ENCODE measurements at places on chromosomes 12 and 14.

- H3K36me3 ChIP-seq = no peaks in the 10 kb centered on the region
- H3K27me3 ChIP-seq = no peaks in the 10 kb centered on the region
- H3K4me1 ChIP-seq = peaks cover 3% of the 10 kb centered on the region
- no peak overlapping the region for H3K4me3 ChIP-seq
- no peak overlapping the region for H3K27ac ChIP-seq
- DNase-seq = no peak
These were observed 229.6 kb upstream of the EGLN3 start for GRCh38 chr14:34180434-34180833.

DNA sequence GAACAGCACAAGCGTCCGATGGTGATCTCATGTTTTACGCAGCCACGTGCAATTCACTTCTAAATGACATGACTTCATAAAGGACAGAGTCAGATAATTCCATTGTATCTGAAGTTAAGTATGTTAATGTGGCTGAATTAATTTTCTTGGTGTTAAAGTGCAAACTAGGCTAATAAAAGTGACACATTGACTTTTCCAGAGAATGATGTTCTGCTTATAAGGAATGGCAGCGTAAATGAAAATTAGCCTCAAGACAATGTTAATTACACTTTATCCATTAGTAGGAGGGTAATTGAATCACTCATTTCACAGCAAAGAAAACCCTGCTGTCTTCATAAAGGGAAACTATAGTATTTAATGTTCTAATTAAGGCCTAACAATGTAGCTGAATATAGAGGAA is 426.5 kb downstream of the GLT1D1 start:
- no peak overlapping the region for H3K4me3 ChIP-seq
- H3K4me1 ChIP-seq = peaks cover 2% of the 10 kb centered on the region
- DNase-seq = no peak
- no peaks in the 10 kb centered on the region for H3K36me3 ChIP-seq
- no peak overlapping the region for H3K27ac ChIP-seq
- H3K27me3 ChIP-seq = no peaks in the 10 kb centered on the region

DNA sequence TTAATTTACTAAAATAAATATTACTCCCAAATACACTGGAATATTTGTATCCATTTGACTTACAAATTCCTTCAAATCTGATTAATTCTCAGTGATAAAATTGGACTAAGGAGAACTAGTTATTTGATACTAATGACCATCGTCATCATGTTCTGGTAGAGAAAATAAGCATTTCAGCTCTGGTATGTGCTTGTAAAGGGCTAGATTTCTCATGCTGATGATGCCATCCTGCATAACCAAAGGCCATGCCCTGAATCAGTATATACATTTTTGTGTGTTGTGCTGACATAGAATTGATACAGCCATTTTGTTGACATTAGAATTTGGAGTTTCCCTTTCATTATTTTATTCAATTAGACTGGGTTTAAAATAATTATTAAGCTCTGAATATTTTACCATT is 148.9 kb downstream of the PCNX1 start:
- DNase-seq = no peak
- H3K4me1 ChIP-seq = no peaks in the 10 kb centered on the region
- no peak overlapping the region for H3K27ac ChIP-seq
- H3K4me3 ChIP-seq = no peak overlapping the region
- peaks cover 13% of the 10 kb centered on the region for H3K36me3 ChIP-seq
- H3K27me3 ChIP-seq = no peaks in the 10 kb centered on the region

DNA sequence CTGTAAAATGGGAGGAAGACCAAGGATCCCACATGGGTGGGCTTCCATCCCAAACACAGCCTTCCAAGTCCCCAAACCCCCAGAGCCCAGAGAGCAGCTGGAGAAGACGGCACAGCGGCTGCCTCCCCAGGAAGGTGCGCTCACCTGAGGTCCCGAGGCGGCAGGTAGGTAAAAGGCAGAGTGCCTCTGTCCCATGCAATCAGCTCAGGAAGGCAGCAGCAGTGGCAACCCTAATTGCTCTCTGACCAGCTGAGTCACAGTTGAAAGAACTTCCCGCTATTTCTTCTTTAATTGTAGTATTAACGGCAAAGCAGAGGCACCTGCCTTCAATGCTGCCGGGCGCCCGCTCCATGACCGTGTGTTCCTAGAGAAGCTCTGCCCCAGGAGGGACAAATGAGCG is 91.1 kb upstream of the BCL11B start:
- H3K4me3 ChIP-seq = no peak overlapping the region
- DNase-seq = no peak
- no peaks in the 10 kb centered on the region for H3K4me1 ChIP-seq
- no peaks in the 10 kb centered on the region for H3K36me3 ChIP-seq

- H3K27ac ChIP-seq = no peak overlapping the region
- DNase-seq = no peak
- H3K4me1 ChIP-seq = peaks cover 5% of the 10 kb centered on the region
- no peak overlapping the region for H3K4me3 ChIP-seq
- H3K36me3 ChIP-seq = no peaks in the 10 kb centered on the region
- H3K27me3 ChIP-seq = no peaks in the 10 kb centered on the region
These were observed 119.0 kb upstream of the SLC38A2 start for GRCh38 chr12:46491548-46491947.

DNA sequence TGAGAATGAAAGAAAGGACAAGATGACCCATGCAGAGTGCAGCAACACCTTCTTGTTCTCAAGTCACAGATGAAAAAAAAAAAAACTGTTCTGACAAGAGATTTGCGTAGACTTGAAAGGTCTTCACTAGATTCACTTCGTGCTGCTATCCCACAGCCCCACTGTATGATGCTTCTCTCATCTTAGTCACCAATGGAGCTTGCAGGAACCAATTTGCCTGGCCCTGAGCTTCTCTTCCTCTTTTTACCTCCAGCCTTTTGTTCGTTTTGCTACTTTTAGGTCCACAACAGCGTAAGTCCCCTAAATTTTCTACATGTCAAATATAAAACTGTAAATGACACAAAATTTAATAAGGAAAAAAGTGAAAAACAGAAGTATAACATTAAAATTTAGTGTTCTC is 107.9 kb upstream of the NAP1L1 start:
- H3K36me3 ChIP-seq = no peaks in the 10 kb centered on the region
- no peak for DNase-seq
- no peak overlapping the region for H3K27ac ChIP-seq

Measured in neuronal stem cell (in vitro differentiated cells).